ENCODE measurements at places on chromosomes 2 and 18.
A peak's percentile ranks its signal among the peaks of the same experiment; 100 is the strongest.

GRCh38 chr2:239472235-239472775, 71.5 kb upstream of the HDAC4 start:
- no peak for DNase-seq

DNA sequence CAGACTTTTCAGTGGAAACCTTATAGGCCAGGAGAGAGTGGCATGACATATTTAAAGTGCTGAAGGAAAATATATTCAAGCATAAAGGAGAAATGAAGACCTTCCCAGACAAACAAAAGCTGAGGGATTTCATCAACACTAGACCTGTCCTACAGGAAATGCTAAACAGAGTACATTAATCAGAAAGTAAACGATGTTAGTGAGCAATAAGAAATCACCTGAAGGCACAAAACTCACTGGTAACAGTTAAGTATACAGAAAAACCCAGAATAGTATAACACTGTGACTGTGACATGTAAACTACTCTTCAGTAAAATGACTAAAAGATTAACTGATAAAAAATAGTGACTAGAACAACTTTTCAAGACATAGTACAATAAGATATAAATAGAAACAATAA, 87.4 kb downstream of the ATP8B1 start:
- DNase-seq = no peak

- DNase-seq = peak; percentile 46
Measured at GRCh38 chr2:29834624-29835023, 86.8 kb downstream of the ALK start.

GRCh38 chr2:62801814-62802523, 96.5 kb downstream of the EHBP1 start:
- DNase-seq = no peak

GRCh38 chr2:16614314-16614860, 51.2 kb downstream of the CYRIA start:
- peak; percentile 36 for DNase-seq

GRCh38 chr2:20675701-20676352, 8.9 kb downstream of the GDF7 start:
- DNase-seq = no peak

DNA sequence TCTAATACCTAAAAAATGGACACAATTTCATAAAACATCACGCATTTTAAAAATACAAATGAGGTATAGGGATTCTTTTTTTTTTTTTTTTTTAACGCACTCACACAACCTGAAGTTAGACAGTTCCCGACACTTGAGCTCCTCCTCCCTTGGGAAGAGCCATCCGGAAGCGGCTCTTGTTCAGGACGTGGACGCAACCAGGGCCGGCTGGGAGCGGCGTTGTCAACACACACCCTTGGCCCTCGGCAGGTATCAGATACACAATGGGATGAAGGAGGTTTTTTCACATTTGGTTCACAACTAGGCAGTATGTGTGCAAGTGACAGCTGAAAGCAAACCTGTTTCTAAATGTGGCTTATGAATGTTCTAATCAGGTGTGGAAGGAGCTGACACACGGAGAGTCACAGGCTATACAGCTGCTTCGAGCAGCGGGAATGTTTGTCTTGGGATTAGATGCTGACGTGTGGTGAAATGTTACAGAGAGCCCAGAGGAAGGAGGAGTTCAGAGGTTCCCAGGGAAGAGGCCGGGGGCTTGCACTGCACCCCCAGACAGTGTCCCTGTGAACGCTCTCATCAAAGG, 111.1 kb downstream of the PXDN start:
- DNase-seq = no peak

DNA sequence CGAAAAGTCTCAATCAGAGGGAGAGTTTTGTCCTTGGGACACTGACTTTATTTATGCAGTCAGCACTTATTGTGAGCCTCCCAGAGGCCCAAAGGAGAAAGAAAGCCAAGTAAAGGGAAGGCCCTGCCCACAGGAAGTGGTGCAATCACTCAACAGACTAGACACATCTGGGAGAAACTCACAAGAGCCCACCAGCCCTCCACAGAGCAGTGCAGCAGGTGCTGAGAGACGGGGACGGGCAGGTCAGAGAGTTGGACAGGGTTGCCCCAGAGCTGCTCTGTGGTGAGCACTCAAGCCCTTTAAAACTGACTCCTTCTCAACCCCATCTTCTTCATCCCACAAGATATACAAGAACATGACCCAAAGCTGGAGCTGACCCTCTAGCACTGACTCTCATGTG, 96.0 kb downstream of the TFCP2L1 start:
- no peak for DNase-seq

DNA sequence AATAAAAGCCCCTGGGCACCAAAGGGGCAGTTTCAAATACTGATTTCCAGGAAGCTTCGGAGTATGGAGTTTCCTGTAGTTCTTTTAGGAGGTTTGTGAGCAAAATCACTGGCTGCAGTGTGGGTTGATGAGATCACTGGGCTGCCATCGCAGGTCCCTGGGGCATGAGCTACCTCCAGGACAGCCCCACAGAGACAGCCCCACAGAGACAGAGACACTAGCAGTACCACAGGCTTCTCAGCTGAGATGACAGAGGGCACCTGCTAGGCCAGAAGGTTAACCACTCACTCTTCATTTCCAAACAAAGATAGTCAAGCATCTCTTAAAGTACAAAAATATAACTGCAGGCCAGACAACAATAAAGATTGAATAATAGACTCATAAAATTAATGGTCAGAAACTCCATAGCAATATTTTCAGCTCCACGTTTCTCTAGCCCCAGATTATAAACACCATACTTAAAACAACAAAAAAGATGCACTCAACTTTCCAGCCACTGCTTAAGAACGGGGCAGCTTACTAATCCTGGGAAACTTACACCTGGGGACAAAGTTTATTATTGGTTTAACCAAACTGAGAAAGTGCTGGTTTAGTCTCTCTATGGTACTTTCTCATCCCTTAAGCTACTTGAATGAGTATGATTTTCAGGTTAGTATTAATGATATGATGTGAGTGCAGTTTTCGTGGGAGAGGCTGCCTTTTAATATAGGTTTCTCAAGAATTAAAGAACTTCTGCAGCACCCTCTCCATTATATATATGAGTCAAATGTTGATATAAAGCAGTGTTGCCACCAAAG, 11.6 kb downstream of the AFF3 start:
- no peak for DNase-seq

DNA sequence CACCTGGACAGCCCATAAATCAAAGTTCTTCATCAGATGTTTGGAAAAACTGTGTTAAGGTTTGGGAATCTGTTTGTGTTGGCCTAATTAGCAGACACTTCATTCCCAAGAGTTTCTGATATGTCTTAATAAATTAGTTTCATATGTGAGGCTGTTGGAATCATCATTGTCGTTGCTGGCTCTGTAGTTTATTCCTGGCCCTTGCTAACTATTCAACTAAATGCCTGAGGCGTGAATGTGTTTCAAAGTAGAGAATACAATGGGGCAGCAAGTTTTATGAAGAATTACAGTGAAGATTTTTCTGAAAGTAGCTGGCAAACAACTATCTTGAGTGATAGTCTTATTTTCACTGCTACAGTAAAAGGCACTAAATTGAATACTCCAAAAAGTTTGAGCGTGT, 141.1 kb downstream of the PARD3B start:
- DNase-seq = peak; percentile 7

DNA sequence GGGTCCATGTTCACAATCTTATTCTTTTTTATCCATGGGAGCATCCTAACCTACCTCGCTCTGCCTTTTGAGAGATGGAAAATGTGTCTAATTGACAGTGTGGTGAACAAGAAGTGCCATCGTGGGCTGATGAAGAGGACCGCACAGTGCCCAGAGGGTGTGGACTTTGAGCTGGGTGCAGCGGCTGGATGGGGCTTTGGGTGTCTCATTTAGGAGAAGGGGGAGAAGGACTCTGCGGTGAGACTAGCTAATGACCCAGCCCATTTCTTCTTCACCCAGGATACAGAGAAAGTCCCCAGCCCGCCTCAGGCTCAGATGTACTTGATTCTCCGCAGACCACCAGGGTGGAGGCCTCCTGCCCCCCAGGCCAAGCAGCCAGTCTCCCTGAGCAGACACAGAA, 33.7 kb upstream of the SNTG2 start:
- DNase-seq = no peak

- no peak for DNase-seq
Measured at GRCh38 chr2:126644630-126645191, 11.2 kb upstream of the GYPC start.

DNA sequence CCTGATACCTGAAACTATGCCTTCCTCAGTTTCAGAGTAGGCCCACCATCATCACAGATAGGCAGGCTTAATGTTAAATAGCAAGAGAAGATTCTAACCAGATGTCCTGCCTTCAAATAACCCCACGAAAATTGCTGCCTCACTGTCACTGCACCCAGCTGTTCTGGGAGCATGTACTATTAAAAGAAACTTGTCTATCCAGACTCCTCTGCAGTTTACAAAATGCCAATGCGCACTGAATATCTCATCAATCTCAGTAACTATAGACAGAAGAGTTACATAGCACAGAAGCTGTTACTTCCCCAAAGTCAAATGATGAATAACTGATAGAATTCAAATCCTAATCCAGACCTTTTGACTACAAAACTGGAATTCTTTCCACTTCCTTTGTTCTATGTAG, 43.9 kb downstream of the WDR75 start:
- no peak for DNase-seq

DNA sequence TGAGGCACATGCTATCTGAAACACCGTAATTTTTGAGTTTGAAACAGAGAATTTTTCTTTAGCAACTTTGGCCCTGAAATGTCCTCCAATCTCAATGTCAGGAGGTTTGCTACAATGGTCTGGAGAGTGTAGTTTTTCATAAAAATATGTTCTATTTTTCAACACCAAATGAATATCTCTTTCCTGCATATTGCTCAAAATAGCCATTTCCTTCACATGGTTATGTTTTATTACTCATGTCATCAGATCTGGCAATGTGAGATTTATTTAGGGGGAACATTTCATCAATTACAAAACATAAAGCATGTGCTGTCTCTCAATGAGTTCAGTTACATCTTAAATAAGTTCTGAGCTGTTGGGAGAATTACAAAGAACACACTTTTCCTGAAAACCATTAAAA, 871.9 kb upstream of the FSHR start:
- DNase-seq = no peak

- no peak for DNase-seq
Measured at GRCh38 chr18:36265015-36265414, 32.5 kb upstream of the FHOD3 start.

GRCh38 chr2:150144546-150145298, 342.7 kb downstream of the RND3 start:
- DNase-seq = no peak
